ENCODE measurements at places on chromosomes 16 and 17. TPM values are rescaled to one million over a fixed set of nuclear protein-coding genes. Genes with fewer than 3 reads are reported as not detected.

- no peak for DNase-seq
Measured at GRCh38 chr17:27862004-27862403, 31.2 kb downstream of the LYRM9 start.

PHF12 gene
- 27.5 TPM for total RNA-seq

DNA sequence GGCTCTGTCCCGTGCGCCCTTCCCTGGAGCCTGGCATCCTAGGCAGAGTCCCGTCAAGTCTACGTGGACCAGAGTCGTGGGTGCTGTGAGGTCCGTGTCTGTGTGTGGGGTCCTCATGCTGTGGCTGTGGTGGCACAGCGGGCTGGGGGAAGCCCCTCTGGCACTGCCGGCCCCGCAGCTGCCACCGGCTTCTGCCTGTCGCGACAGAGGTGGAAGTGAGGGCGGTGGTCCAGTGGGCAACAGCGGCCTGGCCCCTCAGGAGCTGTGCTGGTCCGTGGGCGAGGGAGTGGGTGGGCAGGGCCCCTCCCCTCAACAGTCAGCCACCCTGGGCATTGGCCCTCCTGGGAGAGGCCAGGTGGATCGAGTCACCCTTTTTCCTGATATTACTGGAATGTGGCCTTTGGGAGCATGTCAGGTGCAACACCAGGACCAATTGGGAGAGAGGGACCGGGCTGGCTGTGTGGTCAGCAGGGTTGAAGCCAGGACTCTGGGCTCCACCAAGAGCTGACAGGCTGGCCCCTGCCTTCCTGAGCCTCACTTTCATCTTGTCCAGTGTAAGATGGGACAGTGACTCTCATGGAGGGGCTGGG lies 11.9 kb downstream of the BAIAP2 start:
- DNase-seq: no peak

GRCh38 chr17:9672691-9673090 lies 27.4 kb downstream of the USP43 start:
- no peak for DNase-seq

GRCh38 chr17:5841862-5842261 lies 228.3 kb upstream of the WSCD1 start:
- no peak for DNase-seq

DNA sequence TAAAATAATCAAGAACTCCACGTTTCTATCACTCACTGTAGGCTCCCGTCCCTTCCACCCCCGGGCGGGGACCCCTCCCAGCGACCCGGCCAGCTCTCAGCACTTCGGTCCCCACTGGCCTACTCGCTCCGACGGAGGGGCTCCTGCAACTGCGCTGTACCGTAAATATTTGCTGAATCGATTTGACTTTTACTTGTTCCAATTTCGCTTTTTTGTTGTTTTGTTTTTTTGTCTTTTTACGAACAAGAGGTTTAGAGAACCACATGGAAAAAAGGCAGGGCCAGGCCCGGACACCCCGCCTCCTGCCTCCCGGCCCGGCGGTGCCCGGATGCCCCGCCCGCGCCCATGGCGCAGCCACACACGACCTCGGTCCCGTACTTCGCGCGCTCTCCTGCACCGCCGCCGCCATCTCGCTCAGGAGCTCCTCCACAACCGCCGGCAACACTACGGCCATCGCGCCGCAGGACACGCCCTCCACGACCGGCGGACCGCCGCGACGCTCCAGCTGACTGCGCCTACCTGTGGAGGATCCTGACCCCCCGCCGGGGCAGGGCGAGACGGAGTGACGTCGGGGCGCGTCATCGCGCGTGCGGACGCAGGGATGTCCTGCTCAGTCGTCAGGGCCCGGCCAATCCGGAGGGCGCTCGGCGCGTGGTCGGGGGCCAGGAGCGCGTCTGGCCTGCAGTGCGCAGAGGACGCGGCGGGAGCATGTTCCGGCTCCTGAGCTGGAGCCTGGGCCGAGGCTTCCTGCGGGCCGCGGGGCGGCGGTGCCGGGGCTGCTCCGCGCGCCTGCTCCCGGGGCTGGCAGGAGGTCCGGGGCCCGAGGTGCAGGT lies at the start of the genes TTC19 and ZSWIM7:
TSS of gene TTC19 (plus strand) at position 684 of the 833 bp plus-strand sequence. CDS start at position 709, 25 bp downstream.
TSS of gene ZSWIM7 (minus strand) at position 564 of the 833 bp plus-strand sequence. CDS start at position 454, 110 bp downstream.
- peak; percentile 84 for DNase-seq

DNA sequence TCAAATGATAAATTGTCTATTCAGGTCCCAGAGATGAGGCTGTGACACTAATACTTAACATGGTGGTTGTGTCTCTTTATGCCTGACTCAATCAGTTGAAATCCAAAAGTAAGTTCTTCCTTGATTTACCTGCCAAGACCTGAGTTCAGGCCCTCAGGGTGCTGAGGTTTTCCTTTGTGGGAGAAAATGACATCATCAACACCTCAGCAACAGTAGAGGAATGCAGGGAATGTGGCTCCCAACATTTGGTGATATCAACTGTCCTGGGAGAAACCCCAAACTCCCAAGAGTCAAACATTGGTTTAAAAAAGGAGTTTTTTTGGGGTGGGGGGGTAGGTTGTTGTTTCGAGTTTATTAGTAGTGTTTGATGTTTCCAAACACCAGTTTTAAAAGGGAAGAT lies 14.7 kb downstream of the RNF43 start:
- no peak for DNase-seq

SSTR5 gene
- not detected for total RNA-seq
